Activated CD4-positive, alpha-beta T cell treated with anti-CD3 and anti-CD28 coated beads, Interleukin-2, amount 10 ng/mL, durations not matched to agents 24 days and 14 days (primary cell): ENCODE measurements at places on chromosomes 7 and 10. TPM values are rescaled to one million over a fixed set of nuclear protein-coding genes. Genes with fewer than 3 reads are reported as not detected.

NEUROG3 gene
- total RNA-seq: not detected in 2 replicates

NRP1 gene
- 5.0 TPM in 2 replicates for total RNA-seq

UPF2 gene
- total RNA-seq: 38.9 and 41.4 TPM in 2 replicates

GPER1 gene
- 0.09 TPM in 1 of 2 replicates, not detected in the other for total RNA-seq

MALRD1 gene
- total RNA-seq: not detected in 2 replicates

CAMK2B gene
- 1.3 and 1.6 TPM in 2 replicates for total RNA-seq

LRIT1 gene
- not detected in 2 replicates for total RNA-seq

BUD23 gene
- 133 TPM in 2 replicates for total RNA-seq

MINDY4 gene
- 1.2 and 1.3 TPM in 2 replicates for total RNA-seq

TRIM50 gene
- total RNA-seq: not detected in 2 replicates

SLC39A12 gene
- total RNA-seq: not detected in 2 replicates

CALML5 gene
- total RNA-seq: not detected in 2 replicates

RRP12 gene
- total RNA-seq: 99.4 and 106 TPM in 2 replicates

PON1 gene
- total RNA-seq: not detected in 2 replicates

CRPPA gene
- total RNA-seq: 1.1 and 1.3 TPM in 2 replicates
